Upper lobe of left lung (tissue), 6 donors: ENCODE measurements at places on chromosomes 3 and 15. TPM values are rescaled to one million over a fixed set of nuclear protein-coding genes. Genes with fewer than 3 reads are reported as not detected.
A peak's percentile ranks its signal among the peaks of the same experiment; 100 is the strongest.

GRCh38 chr15:60301024-60301423 lies 96.8 kb downstream of the ANXA2 start:
- no peak for DNase-seq

DNA sequence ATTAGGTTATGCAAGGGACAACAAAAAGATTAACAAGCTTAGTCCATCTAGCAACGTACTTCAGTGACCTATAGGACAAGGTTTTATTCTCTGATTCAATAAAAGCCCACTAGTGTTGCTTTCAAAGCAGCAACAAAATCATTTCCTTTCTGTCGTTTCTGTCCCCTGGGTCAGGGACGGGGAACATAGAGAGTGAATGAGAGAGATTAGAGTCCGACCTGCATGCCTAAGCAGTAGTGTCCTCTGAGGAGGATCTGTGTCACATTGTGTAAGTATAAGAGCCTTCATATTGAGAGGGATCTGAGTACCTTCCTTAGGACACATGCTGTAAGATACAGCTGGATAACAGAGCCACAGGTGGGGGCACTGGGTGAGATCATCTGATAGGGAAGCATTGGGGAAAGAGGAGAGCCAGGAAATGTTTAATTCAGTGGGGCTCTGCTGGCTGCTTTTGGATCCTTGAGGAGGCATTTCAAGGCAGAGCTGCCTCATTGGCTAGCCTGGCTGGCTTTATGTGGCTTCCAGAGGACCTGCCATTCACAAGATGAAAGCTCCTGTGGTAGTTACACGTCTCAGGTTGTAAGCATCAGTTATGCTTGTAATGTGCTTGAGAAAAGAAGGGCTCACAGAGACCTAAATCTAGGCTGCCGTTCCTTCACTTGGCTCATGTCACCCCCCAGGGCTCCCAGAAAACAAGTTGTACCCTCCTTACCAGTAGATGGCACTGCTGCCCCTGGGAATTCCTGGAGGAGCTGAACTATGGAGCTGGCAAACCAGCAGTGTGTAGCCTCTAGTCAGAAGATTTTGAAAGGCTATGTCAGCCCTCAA lies 2.7 kb downstream of the TMEM108 start:
- no peak for DNase-seq

- DNase-seq: no peak
Measured at GRCh38 chr3:166510382-166510781, 673.2 kb upstream of the BCHE start.

DNA sequence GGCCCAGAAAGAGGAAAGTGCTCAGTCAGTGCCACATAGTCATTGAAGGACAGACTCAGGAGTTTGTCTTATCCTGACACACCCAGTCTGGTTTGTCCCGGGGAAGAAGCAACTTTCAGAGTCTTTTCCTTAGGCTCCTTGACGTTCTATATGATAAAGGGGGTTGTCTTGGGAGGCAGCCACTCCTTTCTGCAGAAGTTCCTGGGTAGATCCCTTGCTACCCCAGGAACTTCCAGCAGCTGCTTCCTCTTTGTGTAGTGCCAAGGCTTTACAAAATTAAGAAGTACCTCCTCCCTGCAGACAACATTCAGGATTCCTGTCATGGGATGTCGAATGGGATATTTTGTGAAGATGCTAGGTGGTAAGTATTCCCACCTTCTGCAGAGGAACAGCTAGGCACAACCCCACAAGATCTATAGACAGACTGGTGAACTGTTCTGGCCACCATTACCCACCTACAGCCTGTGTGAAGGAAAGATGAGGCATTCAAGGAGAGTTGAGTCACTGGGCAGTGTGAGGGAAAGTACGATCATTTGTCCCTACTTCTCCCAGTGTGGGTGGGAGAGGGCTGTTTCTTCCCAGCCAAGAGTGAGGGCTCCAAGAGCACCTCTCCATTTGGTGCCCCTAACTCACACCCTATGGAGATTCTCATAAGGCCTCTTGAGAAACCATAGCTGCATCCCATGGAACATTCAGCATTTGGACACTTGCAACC lies 11.3 kb downstream of the TMEM266 start:
- DNase-seq: no peak

Gene CKMT1B
- total RNA-seq: 0.67 TPM

GRCh38 chr3:12841149-12841969 lies at the start of gene RPL32:
RPL32 (minus strand) TSS chr3:12841565; CDS start chr3:12840237, 1,328 bp downstream.
- peak; percentile 87 for DNase-seq

DNA sequence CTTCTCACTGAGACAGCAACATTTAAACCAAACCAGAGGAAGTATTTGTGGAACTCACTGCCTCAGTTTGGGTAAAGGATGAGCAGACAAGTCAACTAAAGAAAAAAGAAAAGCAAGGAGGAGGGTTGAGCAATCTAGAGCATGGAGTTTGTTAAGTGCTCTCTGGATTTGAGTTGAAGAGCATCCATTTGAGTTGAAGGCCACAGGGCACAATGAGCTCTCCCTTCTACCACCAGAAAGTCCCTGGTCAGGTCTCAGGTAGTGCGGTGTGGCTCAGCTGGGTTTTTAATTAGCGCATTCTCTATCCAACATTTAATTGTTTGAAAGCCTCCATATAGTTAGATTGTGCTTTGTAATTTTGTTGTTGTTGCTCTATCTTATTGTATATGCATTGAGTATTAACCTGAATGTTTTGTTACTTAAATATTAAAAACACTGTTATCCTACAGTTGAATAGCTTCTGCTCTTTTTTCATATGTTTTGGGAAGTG lies 23.3 kb downstream of the CLDN18 start:
- DNase-seq: no peak

GRCh38 chr15:72991026-72991425 lies 61.2 kb upstream of the NEO1 start:
- no peak for DNase-seq

GRCh38 chr3:124881976-124882697 lies 5.0 kb downstream of the ITGB5 start:
- no peak for DNase-seq

Gene ABHD17C
- total RNA-seq: 15.7 TPM

DNA sequence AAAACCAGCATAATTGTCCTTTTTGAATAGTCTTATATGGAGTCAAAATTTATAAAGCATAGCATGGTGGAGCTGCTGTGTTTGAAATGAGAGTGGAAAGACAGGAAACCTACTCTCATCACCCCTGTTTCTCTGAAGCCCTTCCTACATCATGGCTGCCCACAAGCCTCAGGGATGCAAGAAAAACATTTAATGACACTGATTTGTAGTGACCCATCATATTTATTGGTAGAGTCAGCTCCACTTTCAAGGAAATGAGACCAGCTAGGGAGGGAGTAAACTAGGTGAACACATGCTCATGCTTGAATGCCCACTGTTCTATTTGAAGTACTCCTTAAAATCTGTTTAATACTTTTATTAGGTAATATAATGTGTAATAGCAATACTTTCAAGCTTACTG lies 494.3 kb upstream of the KCNMB2 start:
- no peak for DNase-seq
